ENCODE measurements at places on chromosomes 1 and 21.

DNA sequence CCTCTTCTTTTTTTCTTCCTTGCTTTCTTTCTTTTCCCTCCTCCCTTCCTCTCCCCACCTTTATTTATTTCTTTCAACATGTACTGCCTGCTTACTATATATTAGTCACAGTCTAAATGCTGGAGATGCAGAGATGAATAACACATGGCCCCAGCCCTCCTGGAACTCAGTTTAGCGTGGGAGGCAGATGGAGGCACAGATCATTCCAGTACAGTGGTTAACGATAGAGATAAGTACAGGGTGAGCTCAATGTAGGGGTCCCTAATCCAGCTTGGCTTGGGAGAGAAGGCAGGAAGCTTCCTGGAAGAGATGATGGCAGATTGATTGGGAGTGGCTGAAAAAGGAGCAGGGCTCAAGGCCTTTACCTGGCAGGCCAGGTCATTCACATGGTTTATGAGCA lies 55.6 kb upstream of the PPP2R5A start:
- DNase-seq = no peak

DNA sequence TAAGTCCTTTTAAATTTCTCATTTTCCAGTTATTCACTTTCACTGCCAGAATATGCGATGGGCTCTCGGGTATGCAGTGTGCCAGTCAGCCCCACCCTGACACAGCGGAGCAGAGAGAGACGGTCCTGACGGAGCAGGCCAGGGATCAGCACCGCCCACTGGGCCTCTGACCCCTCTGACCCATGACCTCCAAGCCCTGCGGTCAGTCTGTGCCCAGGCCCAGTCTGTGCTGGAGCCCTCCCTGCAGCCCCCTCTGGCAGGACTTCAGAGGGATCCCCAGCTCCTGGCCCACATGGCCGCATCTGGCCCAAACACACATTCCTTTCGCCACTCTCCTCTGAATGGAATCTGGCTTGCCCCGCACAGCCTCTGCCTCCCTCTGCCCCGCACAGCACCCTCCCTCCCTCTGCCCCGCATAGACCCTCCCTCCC lies 43.4 kb upstream of the COL6A2 start:
- DNase-seq = no peak

DNA sequence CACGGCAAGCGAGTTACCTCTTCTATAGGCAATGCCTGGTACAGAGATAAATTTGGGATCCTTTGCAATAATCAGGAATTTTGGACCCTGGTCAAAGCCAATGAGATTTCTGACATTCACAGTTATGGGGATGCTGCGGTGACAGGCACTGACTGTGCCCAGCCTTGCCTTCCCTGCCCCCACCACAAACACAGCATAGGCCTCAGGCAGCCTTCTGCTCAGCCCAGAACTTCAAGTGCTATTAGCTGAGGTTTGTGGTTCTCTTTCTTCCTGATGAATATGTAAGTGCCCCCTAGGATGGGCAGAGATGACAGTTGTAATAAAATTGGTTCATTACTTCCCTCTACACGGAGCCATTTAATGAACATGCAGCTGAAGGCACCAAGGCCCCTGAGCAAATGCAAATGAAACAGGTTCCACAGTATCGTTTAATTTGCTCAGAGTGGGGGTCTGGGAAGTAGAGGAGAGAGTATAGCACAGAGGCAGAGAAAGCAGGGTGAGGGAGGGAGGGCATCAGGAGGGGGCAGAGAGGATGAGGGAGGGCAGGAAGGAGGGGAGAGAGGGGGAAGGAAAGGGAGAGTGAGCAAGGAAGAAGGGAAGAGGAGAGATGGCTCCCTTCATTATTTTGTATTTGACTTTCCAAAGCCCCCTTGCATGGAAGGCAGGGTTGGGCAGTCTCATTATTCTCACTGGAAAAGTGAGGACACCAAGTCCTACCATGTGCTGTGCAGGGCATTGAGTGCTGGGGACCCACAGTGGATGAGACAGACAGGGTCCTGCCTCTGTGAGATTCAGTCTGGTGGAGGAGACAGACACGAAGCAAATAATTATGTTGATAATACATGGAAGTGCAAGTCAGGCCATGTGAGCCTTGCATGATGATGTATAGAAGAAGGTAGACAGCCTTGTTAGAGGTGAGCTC lies 513.0 kb downstream of the PTPRU start:
- DNase-seq = no peak

DNA sequence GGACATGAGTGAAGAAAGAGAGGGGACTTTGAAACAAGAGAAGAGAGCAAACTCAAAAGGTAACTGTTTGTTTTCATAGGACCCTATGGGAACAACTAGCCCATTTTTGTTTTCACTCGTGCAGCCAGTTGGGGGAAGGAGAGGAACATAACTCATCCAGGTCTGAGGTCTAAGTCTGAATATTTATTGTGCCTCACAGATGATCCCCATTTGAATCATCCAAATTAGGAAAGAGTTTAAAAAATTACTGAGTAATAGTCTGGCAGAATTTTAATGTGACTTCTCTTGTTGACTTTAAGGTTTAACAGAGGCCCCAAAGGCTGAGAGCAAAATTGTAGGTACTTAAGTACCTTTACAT lies 10.4 kb upstream of the TSPAN2 start:
- no peak for DNase-seq

- DNase-seq = no peak
These were observed 1.2 kb upstream of the TRAPPC3 start for GRCh38 chr1:36150296-36151133.

DNA sequence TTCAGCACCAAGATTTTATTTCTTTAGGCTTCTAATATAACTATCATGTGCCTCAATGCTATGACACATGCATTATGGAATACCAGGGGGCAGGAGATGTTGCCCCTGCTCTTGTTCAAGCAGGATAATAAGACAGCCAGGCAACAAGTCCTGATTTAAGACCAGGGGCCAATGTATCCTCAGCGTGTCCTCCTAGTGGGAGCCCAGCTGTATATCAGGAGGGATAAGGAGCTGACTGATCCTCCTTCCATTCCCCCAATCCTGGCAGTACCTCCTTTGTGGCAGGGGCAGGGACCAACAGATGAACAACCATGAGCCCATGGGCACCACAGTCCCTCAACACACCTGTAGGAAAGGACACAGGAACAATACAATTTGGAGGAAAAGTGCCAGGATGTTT lies 29.3 kb downstream of the SORT1 start:
- DNase-seq = no peak

DNA sequence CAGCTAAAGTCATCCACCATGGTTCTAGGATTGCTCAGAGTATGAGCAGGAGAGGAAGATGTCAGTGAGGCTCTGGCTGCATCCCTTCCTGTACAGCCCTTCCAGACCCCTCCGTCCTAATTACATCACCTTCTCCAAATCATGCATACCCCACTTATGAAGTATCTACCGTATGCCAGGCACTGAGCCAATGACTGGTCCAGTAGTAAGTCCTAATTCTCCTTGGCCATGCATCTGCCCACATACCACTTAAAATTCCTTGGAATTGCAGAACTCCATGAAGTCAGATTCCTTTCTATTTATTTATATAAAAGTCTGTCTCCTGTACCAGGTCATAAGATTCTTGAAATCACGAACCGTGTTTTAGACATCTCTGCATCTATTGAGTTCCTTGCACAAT lies 106.1 kb downstream of the SEC16B start:
- no peak for DNase-seq

- DNase-seq = no peak
These were observed 105.3 kb downstream of the BCAR3 start for GRCh38 chr1:93576346-93576745.
